Stimulated activated CD4-positive, alpha-beta T cell treated with anti-CD3 and anti-CD28 coated beads, TNF-alpha, amount 100 ng/mL, for 1 hour (primary cell): ENCODE measurements at places on chromosomes 7 and 10.
A peak's percentile ranks its signal among the peaks of the same experiment; 100 is the strongest.

DNA sequence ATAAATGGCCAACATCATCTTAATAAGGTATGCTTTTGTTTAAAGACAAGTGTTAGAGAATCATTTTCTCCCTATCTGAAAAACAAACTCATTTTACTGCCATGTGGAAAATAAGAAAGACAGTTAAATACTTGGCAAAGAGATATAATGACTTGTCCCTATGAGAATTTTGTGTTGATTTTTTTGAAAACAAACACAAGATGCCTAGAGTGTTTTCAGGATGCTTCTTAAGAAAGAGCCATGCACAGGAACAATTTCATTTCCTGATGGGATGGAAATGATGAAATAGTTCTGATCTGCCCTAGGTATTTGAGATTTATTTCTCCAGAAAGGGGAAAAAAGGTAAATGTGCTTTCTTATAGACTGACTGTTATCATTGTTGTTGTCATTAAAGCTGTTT, 237.5 kb upstream of the GNAI1 start:
- no peak for DNase-seq

GRCh38 chr10:113261161-113261560, 291.7 kb upstream of the HABP2 start:
- DNase-seq, result no peak

GRCh38 chr7:107201795-107202450, 33.1 kb downstream of the HBP1 start:
- no peak for DNase-seq

DNA sequence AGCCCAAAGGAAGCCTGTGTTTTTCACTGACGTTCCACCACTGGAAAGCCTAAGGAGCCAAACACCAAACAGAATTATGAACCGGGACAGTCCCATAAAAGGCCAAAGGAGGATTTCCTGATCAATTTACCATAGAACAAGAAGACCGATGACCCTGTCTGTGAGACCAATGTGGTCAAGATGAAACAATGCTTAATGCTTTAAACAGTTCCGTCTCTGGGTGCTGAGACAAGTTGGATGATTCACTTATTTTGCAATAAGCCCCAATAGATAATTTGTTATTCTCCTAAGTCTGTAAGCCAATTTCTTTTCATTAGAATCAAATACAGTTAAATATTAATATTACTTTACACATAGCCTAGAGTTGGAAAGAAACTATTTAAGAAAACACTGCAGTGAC, 134.9 kb downstream of the MICU1 start:
- DNase-seq, result no peak

DNA sequence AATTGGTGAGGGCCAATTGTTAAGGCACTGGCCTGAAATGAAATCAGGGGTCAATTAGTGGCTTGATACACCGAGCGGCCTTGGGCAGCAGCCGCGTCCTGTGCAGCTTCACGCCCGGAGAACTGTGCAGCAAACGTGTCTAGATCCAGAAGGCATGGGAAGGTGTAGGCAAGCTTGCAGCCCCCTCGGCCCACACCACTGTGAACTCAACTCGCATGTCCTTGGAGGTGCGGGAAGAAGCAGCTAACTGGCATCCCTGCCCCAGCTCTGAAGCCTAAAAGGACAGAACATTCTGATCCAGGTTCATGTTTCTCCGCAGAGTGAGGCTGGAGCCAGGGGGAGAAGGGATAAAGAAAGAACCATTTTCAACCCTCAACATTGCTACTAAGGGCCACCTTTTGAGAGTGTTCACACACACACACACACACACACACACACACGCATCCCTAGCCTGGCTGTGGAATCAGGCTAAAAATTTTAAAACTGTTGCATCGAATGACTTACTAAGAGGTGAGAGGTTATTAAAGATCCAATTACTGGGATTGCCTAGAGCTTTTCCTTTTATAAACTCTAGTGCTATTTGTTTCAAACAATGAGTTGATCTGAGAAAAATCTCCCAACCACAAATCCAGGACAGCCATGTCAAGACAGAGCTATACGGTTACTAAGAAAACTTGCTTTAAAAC, 104.0 kb downstream of the PARP12 start:
- no peak for DNase-seq

DNA sequence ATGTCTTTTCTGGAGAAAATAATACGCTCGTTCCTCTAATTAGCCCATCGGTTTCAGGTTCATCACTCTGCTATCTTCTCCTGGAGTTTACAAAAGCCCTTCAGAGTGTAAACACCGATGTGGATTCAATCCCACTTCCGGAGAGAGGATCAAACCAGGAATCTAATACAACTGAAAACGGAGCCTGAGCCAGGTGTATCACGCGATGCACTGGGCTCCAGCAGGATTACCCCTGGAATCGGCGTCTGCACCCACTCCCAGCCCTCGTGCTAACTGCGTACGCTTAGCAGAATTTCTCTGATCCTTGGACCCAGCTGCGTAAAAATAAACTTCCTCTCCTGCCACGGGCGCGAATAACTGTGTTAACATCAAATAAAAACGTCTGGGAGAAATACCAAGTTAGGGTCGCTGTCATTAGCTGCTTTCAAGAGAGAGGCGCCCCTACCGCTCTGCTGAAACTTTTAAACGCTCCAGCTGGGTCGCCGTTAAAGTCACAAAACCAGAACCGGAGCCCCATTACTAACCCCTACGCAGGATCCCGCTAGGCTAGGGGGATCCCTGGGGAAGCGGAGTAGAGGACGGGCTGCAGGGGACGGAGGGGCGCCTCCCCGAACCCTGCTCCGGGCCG, 502 bp downstream of the ZNF3 start:
- DNase-seq, result no peak

DNA sequence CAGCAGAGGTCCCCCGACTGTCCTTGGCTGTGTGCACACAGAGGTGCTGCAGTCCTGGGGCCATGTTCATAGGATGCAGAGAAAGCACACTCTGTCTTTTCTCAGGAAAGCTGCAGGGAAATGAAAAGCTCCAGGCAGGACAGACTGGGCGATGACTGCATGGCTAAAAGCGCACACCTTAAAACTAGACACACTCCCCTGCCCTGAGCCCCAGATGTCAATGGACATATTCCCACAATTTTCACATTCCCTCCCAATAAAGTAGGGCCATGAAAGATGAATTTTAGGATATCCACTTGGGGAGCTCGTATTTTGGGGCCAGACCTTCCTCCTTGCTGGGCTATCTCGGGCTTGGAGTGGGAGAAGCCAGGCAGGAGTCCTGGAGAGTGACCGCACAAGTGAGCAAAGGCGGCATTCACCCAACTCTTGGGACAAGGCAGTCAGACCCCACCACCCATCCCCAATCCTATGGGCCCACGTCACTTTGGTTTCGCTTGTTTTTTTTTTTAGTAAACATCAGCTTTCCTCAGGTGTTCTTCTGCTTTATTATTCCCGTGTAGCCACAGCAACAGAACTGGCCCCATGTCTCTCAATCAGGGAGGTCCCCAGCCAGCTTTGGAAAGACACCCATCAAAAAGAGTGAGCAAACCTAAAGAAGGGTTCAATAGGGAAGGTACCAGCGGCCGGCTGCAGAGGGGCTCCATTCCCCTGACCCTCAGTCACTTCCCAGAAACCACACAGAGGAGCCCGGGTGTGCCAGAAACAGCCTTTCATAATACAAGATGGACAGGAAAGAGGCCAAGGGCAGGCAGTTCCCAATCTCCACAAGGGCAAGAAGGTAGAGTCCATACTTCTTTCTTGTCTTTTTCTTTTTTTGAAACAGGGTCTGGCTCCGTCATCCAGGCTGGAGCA, 12.7 kb downstream of the GPRIN2 start:
- DNase-seq, result no peak

GRCh38 chr10:132155723-132156381, 30.9 kb upstream of the DPYSL4 start:
- no peak for DNase-seq

DNA sequence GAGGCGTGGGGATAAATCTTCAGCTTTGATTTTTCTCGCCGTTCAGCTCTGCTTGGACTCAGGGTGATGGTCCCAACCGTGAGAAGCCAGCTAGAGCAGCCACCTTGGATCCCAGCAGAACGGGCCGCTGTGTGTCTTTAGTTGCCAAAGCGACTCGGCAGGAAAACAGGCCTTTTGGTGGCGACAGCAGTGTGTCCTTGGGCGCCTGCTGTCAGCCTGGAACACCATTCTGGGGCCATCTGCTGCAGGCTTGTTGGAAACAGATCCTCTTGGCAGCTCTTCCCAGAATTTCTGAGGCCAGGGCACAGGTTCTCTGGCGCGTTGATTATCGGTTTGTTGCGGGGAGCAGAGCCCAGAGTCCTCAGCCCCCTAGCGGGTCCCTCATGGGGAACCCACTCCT, 97.6 kb downstream of the CUX1 start:
- DNase-seq, result no peak

- peak; percentile 31 for DNase-seq
Measured at GRCh38 chr10:93115661-93116383, 42.1 kb downstream of the CYP26A1 start.

DNA sequence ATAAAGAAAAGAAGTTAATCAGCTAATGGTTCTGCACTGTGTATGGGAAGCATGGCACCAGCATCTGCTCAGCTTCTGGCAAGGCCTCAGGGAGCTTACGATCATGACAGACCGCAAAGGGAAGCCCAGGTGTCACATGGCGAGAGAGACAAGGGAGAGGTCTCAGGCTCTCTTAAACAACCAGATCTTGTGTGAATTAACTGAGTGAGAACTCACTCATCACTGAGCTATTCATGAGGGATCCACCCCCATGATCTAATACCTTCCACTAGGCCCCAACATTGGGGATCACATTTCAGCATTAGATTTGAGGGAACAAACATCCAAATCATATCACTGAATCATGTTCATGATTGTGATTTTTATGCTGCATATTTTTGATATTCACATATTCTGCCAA, 5.8 kb downstream of the USP54 start:
- DNase-seq, result no peak

- DNase-seq, result no peak
Measured at GRCh38 chr10:130200179-130201042, 64.2 kb downstream of the GLRX3 start.

DNA sequence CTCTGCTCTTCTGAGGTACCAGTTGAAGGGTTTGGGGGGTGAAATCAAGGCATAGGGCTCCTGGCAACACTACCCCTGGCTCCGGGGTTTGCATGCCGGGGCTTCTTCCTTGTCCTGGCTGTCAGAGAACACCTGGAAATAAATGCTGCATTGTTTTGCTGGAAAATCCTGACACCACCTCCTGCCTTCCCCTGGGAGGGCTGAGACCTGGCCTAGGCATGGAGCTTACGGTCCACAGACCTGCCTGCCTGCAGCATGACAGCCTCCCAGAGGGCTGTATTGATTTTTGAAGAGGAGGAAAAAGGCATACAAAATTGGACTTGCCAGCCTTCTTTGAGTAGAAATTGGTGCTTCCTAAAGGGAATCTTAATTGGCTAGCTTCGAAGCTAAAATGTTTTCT, 227.1 kb downstream of the MGMT start:
- no peak for DNase-seq

DNA sequence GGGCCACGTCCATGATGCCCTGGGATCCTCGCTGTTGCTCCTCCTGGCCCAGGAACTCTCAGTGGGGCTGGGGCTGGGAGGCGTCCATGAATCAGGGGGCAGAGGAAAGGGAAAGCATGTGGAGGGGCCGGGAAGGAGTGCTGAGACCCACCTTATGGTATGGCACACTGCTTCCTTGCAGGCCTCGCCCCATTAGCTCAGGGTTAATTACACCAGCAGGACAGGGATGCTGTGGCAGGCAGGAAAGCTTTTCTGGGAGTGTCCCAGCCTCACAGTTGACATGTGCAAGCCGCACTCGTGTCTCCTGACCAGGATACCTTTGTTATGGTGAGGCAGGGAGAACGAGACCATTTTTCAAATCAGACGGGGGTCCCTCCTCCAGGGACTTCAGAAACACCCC, 109.7 kb upstream of the PCBD1 start:
- DNase-seq, result no peak

DNA sequence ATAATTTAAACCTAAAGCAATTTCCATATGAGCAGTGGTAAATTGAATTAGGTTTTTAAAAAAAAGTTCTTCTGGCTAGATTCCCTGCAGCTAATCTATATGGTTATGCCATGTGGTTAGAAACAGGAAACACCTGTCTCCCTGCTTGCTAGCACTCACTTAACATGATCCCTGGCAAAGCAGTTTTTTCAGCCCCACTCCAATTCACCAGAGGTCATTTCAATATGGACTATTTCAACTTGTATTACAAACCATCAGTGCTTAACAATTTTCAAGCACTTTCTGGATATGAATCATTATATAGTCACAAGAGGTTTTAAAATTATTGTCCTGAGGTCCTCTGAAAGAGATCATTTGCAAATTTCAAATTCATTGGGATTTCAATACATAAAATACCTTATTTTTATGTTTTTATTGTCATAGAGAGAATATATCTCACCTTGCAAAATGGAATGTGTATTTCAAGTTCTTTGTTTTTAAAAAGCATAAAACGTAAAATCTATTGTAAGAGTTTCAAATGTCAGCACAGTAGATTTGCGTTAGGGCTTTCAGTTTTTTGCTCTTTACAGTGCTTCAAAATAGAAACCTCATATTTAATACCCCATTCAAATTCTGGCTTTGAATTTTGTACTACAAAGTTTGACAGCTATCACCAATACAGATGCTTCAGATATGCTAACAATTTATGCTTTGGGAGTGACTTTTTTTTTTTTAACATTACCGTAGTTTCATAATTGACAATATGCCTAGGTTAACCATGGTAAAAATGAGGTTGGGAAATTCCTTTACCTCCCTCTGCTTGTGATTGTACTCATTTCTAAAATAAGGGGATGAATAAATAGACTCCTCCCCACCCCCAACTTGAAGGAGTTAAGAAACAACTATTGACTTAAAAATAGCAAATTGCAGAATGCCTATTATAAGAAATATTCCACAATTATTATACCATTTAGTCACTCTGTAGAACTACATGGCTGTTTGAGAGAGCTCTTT, 117.5 kb upstream of the HGF start:
- DNase-seq, result no peak

DNA sequence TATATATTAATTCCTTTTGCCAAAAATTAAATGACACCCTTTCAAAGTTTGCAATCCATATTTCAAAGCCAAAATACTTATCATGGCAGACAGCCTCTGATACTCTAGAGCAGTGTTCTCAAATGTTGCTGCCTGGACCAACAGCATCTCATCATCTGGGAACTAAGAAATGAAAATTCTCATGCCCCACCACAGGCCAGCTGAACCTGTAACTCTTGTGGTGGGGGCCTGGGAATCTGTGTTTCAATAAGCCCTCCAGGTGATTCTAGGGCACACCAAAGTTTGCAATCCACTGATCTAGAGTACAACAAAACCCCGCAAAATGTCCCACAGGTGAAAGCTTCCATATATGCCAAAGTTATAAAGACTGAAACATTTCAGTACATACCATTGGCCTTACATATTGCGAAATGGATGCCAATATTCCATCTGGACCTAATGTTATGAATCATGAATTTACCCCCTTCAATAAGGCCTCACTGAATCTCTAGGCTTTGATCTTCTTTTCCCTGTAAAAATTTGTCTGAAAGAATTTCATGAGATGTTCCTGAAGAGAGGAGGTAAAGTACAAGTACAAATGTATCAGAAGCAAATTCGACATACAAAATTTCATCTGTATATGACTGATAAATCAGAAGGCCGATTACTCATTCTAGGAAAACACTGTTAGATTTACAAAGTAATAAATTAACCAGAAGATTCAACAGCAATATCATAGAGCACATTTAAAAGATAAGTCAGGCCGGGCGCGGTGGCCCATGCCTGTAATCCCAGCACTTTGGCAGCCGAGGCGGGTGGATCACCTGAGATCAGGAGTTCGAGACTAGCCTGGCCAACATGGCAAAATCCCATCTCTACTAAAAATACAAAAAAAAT, 25.3 kb upstream of the EPC1 start:
- no peak for DNase-seq
